ENCODE measurements at places on chromosomes 1 and 21.

DNA sequence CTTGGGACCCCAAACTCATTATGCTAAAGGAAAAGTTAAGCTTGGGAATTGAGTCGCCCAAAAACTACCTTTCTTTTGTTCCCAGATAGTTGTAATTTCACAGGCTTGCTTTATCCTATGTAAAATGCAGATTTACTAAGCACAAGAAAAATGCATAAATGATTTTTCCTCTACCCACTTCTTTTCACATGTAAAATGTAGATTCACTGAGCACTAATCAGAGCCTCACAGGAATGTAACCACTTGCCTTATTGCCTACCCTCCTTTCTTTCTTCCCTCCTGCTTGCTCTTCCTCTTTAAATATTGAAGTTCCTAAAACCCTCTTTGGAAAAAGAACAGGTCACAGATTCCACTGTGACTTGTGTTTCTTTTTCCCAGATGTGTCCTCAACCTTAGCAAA is 18.3 kb downstream of the CAPN8 start:
- DNase-seq = no peak

DNA sequence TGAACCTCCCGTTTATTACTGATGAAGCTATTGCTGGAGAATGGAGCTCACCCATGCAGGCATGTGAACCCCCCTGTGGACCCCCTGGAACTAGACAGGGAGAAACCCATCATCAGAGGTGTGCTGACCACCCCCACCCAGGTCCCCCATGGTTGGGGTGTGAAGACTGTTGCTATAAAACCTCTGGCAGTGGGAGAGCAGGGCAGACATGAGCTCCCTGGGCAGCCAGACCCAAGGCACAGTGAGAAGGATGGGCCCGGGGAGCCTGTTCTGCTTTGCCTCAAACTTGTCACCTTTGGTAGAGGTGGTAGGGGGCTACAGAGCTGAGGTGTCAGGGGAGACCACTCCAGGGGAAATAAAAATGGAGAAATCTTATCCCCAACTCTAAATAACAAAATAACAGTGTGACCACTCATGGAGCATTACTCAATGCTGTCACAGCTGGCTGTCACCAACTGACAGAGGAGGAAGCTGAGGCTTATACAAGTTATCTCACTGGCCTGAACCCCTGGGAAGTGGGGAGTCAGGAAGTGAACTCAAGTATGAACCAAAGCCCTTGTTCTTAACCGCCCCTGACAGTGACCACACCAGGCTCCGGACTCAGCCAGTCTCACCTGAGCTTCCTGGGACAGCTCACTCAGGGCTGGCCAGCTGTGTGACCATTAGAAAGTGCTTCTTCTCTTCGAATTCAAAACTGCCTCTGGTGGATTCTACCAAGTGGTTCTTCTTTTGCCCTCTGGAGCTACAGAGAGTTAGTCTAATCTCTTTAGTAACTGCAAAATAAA is 698.8 kb downstream of the MATN1 start:
- no peak for DNase-seq

DNA sequence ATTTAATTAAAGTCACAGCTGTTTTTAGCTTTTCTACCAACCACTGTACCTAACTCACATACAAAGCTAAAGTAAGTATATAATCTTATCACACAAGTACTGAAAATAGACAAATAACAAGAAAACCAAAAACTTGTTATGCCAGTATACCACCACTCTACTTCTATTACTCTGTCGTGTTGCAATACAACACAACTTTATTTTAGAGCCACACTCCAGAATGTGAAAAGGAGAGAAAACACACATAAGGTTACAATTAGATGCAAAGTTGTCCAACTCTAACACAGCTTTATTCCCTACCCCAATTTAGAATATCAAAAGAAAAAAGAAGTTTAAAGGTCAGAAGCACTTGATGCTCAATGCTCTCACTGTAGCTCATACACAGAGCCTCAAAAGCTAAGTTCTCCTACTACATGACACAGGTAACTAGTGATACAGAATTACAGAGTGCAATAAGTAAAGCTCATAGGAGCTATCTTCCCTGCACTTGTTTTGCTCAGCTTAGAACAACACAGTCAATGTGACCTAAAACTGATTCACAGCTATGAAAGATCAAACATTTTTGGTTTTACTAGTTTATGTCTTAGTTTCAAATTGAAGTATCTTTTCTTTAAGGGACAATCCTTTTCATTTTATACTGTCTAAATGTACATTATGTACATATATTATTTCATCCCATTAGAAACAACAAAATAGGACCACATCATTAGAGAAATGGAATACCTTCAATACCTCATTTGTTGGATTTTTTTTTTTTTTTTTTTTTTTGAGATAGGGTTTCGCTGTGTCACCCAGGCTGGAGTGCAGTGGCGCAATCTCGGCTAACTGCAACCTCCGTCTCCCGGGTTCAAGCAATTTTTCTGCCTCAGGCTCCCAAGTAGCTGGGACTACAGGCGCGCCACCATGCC is 29.2 kb downstream of the EYA3 start:
- no peak for DNase-seq

DNA sequence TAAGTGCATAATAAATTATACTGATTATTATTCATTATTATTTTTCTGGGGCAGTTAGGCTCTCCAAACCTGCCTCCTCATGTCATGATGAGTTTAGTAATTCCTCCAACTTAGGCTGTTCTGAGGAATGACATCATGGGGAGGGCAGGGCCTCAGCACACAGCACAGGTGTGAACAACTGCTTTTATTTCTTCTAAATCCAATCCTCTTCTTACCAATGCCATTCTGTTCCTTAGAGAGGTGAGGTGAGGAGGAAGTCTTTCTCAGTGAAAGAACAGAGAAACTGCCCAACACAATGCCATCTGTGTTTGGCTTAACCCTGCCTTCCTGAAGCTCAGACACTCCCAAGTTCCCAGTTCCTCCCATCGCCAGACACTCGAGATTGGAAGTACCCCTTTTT is 45.4 kb upstream of the WASF2 start:
- no peak for DNase-seq

DNA sequence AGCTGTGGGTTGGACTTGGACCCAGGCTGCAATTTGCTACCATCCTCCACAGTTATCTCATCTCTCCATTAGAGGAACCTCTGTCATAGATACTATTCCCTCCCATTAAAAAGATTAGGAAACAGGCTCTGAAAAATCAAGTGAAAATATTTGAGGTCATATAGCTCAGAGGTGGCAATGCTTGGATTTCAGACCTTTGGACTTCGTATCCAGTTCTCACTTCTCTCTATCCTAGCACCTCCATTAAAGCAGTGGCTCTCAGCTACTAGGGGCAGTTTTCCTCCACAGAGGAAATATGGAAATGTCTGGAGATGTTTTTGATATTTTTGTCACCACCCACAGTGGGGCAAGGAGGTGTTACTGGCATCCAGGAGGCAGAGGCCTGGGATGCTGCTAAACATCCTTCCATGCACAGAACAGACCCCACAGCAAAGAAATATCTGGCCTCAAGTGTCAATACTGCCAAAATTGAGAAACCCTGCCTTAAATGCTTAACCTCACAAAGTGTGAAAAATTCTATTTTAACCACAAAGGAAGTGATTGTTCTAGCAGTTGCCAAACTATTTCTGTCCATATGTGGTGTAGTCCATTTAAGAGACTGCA is 54.1 kb downstream of the C8A start:
- DNase-seq = no peak

GRCh38 chr1:6447818-6448748 is 17.9 kb downstream of the TNFRSF25 start:
- DNase-seq = no peak

- DNase-seq = no peak
Measured at GRCh38 chr1:112515311-112516009, 6.7 kb downstream of the WNT2B start.

GRCh38 chr1:41876576-41877445 is 41.9 kb downstream of the HIVEP3 start:
- DNase-seq = no peak

GRCh38 chr1:18128298-18128697 is 20.7 kb downstream of the IGSF21 start:
- no peak for DNase-seq

DNA sequence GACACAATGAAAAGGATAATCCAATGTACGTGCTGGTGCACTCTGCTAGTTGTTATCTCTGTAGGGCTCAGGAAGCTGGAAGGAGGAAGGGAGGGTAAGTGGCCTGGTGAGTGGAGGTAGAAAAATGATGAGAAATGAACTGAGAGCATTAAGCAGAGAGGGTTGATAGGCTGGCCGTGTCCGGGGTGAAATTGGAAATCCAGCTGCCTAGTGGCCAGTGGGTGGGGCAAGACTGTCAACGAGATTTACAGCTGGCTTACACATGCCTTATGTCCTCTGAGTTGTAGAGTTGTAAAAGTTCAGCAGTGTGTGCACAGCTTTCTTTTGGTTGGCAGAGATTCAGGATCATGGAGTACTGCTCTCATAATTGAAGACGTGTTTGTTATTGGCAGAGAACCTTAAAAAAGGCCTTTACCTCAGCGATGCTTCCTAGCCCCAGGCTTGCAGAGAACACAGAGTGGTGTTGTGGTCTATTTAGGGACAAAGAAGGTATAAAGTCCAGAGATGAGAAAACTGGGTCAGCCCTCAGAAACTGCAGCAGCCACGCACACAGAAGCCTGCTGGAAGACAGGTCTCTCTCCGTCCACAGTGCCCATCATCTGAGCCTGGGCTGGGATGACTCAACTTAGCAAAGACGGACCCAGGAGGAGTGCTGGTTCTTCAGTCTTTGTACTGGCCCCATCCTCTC is 132.4 kb downstream of the EDEM3 start:
- no peak for DNase-seq

GRCh38 chr1:119974013-119974412 is 77.7 kb upstream of the ADAM30 start:
- DNase-seq = no peak

- no peak for DNase-seq
Measured at GRCh38 chr1:218686258-218686657, 341.1 kb downstream of the TGFB2 start.

GRCh38 chr1:22607154-22607553 is 29.3 kb upstream of the C1QA start:
- DNase-seq = no peak

- no peak for DNase-seq
Measured at GRCh38 chr1:86150553-86151055, 6.0 kb downstream of the COL24A1 start.

- no peak for DNase-seq
Measured at GRCh38 chr1:67382292-67382691, 47.9 kb downstream of the SERBP1 start.

- DNase-seq = no peak
Measured at GRCh38 chr1:154446292-154446691, 41.1 kb downstream of the IL6R start.

GRCh38 chr1:245860657-245861544 is 646.2 kb downstream of the SMYD3 start:
- no peak for DNase-seq

GRCh38 chr1:11638121-11638520 is 16.1 kb downstream of the FBXO2 start:
- no peak for DNase-seq

GRCh38 chr1:63914706-63915105 is 140.9 kb downstream of the ROR1 start:
- no peak for DNase-seq

DNA sequence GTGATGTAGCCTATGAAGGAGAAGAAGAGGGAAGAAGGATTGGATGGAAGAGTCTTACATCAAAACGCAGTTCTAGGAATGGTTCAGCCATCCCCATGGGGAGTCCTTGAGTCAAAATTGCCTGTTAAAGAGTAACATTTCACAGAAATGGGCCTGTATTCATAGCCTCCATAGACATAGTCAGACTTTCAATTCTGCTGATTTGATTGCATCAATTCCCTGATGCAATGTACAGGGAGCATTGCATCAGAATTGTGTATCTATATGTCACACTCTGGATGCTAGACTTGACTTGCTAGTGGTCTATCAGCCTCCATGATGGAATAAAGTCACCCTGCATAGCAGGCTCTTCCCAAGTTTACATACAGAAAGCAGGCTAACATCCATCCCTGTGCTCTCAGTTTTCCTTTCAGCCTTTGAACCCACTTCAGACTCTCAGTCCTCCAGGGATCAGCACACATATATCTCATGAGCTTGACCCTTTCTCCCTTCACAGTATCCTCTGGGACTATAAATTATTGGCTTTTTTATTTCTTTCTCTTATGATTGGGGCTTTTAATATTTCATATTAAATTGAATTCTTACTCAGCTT is 1111.7 kb upstream of the B3GALT2 start:
- no peak for DNase-seq

GRCh38 chr1:11042995-11043874 is 3.8 kb downstream of the MASP2 start:
- DNase-seq = no peak

GRCh38 chr1:192521734-192522133 is 53.8 kb upstream of the RGS1 start:
- no peak for DNase-seq

- no peak for DNase-seq
Measured at GRCh38 chr1:56712150-56712549, 67.0 kb downstream of the PRKAA2 start.

DNA sequence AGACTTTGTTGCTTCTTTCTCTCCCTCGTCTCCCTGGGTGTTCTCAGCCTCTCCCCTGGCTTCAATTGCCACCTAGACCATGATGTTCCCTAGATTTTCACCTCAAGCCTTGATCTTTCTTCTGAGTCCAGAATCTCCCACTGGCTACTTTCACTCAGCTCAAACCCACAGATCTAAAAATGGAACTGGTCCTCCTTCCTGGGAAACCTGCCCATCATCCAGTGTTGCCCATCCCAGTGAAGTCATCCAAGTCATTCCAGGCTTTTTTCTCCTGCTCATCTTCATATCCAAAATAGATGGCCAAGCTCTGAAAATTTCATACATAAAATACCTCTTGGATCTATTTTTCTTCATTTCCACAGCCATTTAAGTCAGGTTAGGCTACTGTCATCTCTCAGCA is 347.4 kb downstream of the KCNH1 start:
- DNase-seq = no peak

DNA sequence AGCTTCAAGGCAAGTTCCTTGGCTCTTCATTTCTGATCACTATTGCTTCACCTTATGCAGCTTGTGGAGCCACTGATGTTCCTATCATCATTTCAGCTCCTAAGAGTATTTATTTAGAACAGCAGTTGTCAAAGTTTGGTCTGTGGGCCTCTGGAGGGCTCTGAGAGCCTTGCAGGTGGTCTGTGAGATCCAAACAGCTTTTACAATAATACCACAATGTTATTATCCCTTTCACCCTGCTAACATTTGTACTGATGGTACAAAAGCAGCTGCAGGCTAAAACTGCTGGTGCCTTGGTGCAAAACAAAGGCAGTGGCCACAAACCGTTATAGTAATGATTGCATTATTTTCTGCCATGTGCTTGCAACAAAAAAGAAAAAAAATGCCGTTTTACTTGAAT is 33.8 kb downstream of the PATJ start:
- no peak for DNase-seq

DNA sequence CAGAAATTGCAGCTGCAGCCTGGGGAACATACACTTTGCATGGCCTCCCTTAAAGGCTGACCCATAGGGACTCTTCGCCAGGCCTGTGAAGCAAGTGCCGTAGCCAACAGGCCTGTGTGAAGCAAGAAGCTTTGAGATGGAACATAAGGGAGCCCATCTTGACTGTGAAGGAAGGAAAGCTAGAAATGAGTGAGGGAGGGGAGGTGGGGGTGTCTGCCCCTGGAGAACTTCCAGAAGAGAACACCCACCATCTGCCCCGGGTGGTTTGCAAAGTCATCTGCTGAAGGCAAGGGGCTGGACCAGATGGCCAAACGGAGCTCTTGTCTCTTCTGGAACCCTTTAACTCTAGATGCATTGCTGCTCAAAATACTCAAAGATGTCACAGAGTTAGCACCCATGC is 103.3 kb upstream of the GRIK3 start:
- DNase-seq = no peak

- DNase-seq = no peak
Measured at GRCh38 chr1:243939167-243939848, 89.3 kb upstream of the AKT3 start.

- no peak for DNase-seq
Measured at GRCh38 chr1:202069662-202070061, 53.1 kb upstream of the GPR37L1 start.
